ENCODE measurements at places on chromosomes 7 and 10. TPM values are rescaled to one million over a fixed set of nuclear protein-coding genes. Genes with fewer than 3 reads are reported as not detected.

Gene UCN3
- not detected for total RNA-seq

Gene HOXA9
- 14.2 TPM for total RNA-seq

Gene PTF1A
- total RNA-seq = not detected

Gene CHST15
- 6.3 TPM for total RNA-seq

Gene CCDC3
- total RNA-seq = under 0.01 TPM

Gene ZNF467
- 0.72 TPM for total RNA-seq

Gene FAM25C
- total RNA-seq = not detected

Data from placental pericyte (primary cell).